ENCODE measurements at places on chromosomes 16 and 17.

DNA sequence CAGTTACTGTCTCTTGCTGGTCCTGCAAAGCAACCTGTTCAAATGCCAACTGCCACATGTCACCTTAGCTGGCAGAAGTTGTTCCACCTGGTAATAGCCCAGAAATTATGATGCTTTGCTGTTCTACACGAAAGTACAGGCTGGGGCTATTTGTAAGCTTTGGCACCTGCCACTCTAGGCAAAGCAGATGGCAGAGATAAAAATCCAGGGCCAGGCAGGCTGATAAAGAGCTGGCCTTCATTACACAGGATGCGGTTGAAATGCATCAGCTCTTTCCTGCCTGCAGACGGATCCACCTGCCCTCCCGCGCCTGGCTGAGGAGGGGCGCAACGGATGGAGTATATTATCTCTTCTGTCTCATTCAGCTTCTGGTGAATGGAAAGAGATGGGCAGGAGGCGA is 29.3 kb upstream of the KDM8 start:
- DNase-seq, result peak; percentile 73

- no peak for DNase-seq
These were observed 2047.4 kb downstream of the TP53TG3F start for GRCh38 chr16:35506898-35507194.

GRCh38 chr17:47837401-47838039 is 3.6 kb downstream of the SCRN2 start:
- DNase-seq, result no peak

- peak; percentile 73 for DNase-seq
These were observed 2.7 kb downstream of the SOCS1 start for GRCh38 chr16:11253009-11253994.

- DNase-seq, result no peak
These were observed 33.2 kb upstream of the PEMT start for GRCh38 chr17:17624741-17625140.

GRCh38 chr17:46009681-46010596 is 10.9 kb downstream of the STH start:
- no peak for DNase-seq

- no peak for DNase-seq
These were observed 21.7 kb downstream of the LRRC75A start for GRCh38 chr17:16470265-16470664.

DNA sequence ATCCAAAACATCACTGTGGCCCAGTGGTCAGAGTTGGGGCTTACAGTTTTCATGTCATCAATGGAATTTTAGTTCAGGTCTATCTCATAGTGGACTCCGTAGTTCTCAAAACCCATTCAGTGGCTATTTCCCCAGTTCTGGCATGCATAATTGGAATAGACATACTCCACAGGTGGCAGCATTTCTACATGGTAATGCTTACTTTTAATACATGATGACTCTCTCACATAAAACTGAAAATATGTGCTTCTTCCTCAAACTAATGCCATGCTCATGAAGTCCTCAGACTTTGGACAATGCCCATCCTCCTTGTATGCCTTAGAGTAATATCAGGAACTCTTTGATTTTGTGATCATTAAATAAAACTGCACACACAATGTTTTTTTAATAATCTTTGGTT is 857.4 kb upstream of the GOT2 start:
- no peak for DNase-seq

Data from CD4-positive, alpha-beta T cell treated with Interleukin-10 for 1 hour (primary cell).